ENCODE measurements at places on chromosomes 12 and 14.

DNA sequence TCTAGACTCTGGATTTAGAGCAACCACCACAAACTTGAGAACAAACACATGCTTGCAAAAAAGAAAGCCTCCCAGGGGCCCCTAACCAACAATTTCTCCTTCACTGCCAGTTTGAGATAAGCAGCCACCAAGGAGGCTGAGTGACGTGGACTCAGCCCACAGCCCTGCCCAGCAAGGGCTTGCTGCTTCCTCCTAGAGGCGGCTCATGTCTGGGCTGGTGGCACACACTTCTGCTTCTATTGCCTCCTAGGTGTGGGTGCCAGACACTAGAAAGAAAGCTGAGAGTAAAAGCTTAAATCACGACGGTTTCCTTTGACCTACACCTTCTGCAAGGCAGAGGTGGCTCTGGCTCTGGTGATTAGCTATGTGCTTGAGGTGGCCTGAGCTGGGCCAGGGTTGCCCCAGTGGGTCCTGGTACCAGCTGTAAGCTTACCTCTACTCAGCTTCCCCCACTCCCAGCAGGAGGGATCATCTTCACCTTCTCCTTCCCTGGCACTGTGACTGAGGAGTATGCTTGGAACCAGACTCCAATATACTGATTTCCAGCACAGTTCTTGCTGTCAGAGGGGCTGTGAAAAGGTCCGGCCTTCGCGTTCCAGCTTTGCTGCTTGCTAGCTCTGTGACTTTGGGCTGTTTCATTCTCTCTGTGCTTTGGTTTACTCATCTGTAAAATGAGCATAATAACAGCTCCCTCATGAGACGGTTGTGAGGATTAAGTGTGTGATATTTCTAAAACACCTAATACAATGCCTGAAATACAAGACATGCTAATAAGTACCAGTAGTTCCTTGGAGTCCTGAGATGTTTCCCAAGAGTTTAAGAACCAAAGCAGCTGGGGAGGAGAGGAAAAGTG is 89.7 kb upstream of the PARP11 start:
- no peak for DNase-seq

DNA sequence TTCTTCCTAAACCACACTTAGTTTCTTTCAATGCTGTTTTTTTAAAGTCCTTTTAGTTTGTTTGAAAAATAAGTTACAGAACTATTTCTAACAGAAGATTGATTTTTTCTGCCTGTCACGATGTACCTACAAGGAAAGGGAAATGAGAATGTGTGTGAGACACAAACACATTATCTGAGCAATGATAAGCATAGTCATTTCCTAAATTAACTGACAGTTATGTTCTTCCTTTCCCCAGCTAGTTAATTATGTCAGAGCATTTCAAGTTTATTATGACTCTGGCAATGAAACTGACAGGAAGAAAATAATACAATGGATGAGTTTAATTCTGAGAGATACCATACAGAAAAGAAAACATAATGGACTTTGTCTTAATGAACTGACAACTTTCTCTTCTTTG is 21.3 kb upstream of the LDHB start:
- DNase-seq: no peak

DNA sequence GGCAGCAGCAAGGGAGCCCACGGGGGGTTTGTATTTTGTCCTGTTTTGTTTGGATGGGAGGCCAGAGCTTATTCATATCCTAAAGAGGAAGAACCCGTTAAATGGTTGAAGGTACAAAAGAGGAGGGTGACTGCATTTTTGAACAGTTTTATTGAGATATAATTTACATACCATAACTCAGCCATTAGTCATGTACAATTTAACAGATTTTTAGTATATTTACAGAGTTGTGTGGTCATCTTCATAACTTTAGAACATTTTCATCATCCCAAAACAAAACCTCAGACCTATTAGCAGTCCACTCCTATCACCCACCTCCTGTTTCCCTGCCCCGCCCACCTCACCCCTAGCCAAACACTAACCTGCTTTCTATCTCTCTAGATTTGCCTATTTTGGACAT is 12.6 kb downstream of the NRDE2 start:
- no peak for DNase-seq

DNA sequence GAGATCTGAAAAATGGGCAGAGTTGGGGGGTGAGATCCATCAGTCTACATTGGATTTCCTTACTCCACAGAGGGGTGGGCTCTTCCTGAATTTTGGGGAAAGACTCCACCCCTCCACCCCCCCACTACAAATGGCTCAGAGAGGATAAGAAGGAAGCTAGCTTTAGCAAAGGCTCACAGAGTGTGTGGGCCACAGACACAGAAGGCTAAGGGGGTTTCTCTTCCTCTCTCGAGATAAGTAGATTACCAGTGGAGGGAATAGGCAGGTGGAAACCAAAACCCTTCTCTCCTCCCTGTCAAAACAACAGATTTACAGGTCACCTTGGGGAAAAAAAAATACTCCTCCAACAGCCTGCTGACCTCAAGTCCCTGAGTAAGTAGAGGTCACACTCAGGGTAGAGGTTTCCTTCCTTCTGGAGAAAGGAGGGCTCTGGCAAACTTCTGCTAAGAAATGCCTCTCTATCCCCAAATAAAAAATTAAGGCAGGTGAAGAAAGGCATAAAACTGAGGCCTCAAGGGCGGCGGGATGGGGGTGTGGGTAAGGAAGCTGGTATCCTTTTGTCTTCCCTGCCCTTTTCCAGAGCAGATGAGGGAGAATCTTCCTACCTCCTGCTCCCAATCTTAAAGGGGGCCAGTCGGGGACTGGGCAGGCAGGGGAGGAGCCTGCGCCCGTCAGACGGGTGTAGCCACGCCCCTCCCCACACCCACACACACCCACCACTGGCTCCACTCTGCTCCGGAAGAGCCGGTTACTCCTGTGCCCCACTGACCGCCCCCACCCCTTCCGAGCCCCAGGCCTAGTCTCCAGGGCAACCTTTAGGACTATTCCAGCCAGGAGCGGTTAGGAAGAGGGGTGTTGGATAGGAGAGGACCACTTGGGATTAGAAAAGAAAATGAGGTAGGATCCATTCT is 1.9 kb upstream of the BAZ2A start:
- DNase-seq: peak; percentile 56

DNA sequence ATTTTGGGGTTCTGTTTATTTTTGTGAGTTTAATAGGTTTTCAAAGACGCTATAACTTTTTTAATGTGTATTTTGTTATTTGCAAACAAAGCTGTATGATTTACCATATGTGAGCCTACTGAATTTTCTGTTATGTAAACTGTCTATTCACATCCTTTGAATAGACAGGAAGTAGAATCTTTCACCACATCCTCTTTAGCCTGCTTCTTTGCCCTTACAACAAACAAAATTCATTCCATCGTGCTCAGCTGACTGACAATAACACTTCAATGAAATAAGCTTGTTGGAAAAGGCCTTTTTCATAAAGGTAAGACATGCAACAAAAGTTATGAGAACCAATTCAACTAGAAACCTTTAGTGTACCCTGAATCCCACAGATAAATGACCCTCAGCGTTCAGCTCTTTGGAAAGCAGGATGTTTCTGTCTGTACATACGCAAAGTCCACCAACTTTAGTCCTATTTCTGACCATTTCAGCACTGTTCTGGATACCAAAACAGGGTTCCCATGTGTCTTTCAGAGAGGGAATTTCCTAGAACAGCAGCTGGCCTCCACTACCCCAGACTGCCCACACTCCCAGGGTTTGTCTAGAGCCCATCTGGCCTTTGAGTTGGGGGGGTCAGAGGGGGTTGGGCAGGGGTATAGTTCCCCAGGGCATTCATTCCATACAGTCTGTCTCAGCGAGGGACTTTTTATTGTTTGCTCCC is 71.3 kb downstream of the DUSP6 start:
- DNase-seq: no peak

DNA sequence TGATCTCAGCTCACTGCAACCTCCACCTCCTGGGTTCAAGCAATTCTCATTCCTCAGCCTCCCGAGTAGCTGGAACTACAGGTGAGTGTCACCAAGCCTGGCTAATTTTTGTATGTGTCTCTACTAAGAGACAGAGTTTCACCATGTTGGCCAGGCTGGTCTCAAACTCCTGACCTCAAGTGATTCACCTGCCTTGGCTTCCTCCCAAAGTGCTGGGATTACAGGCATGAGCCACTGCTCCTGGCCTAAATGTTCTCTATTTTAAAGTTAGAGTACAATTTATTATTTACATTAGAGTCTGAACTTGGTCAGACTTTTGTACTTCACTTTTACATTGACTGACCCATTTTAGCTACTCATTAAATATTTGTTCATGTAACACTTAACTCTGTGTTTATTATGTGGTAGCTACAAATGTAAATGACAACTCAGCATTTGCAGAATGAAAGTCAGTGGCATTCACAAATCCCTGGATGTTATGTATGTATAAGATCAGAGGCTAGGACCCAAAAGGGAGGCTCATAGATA is 409.6 kb downstream of the APAF1 start:
- DNase-seq: no peak

DNA sequence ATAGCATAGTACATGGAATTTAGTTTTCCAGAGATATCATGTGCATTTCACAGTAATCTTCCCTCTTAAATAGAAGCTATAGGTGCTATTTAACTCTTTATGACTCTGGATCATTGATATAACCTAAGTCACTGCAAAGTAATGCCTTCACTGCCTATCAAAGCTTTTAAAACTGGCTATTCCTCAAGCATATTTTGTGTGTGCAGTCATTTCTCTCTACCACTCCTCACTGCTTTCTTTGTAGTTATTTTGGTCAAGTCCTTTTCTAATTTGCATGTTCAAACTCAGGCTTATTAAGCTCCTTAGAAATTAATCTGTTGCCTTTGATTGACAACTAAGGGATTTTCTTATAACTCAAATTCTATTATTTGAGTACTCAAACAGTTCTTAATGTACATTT is 79.4 kb upstream of the PLEKHG7 start:
- no peak for DNase-seq

All from HAP-1 (cell line).